C1 segment of cervical spinal cord (tissue), 14 donors: ENCODE measurements at places on chromosomes 13 and 19.

- peak; percentile 32 for DNase-seq
Measured at GRCh38 chr13:50990818-50991506, 81.4 kb downstream of the RNASEH2B start.

DNA sequence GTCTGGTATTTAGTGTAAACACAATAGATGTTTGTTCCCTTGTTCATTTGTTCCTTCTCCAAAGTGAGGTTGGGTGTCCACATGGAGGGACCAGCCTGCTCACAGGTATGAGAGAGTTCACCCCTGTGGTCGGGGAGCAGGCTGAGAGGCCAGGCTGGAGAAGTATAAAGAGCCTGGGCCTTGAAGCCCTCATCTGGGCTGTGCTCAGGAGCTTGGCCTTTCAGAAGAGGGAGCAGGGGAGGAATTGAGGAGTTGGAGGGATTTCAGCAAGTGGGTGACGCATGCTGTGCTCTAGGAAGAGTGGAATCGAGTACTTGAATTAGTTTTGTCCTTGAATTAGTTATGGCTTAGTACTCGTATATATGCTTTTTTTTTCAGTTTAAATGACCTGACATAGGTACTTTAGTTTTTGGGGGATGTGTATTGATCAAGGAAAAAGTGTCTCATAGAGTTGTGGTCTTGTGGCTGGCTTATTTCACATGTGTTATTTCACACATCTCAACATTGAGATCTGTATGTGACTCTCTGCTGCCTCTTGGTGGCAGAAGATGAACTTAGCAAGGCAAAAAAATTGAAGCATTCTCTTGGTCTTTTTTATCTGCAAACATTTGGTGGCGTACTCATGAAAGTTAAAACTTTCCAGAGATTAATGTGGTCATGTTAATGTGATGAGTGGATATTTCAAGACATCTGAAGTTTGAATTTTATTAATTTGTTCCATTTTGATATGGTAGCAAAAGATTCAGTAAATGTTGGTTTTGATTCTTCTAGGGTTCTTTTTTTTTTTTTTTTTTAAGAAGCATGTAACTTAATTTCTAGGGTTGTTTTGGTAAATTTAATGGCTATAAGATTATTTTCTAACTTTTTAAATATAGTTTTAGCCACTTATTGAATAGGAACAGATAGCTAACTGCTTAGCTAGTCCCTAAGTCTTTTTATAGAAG, 54.3 kb downstream of the SLAIN1 start:
- DNase-seq, result no peak

DNA sequence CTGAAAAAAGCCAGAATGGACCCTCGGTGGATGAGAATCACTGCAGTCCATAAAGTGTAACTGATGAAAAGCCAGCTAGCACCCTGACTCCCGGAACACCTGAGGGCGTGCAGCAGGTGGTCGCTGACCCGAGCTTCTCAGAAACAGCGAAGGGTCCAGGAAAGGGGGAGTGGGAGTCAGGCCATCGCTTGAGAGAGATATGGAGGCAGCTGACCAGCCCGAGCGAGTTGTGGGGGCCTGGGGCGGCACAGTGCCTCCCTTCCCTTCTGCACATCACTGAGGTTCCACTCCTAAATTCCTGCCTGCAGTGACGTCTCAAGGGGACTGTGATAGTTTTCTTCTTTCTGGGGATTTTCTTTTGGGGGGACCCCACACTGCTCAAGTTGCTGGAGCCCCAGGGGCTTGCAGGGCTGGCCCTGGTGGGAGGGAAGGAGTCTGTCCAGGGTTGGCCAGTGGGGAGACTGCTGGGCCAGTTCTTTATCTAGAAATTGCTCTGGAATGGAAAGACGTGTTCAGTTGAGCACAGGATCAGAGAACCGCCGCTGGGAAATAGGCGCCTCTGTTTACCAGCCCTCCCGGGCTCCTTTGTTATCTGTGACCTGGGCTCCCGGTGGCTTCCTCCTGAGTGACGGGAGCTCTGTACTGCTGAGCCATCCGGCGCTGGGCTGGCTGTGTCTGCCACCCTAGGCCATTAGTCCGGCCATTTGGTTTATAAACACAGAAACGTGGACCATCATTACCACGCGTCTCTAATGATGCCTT, 71.3 kb downstream of the RAB20 start:
- DNase-seq, result no peak

GRCh38 chr13:44012910-44013757, 133.4 kb downstream of the LACC1 start:
- DNase-seq, result no peak

GRCh38 chr19:5470264-5470671, 15.1 kb downstream of the ZNRF4 start:
- DNase-seq, result no peak

DNA sequence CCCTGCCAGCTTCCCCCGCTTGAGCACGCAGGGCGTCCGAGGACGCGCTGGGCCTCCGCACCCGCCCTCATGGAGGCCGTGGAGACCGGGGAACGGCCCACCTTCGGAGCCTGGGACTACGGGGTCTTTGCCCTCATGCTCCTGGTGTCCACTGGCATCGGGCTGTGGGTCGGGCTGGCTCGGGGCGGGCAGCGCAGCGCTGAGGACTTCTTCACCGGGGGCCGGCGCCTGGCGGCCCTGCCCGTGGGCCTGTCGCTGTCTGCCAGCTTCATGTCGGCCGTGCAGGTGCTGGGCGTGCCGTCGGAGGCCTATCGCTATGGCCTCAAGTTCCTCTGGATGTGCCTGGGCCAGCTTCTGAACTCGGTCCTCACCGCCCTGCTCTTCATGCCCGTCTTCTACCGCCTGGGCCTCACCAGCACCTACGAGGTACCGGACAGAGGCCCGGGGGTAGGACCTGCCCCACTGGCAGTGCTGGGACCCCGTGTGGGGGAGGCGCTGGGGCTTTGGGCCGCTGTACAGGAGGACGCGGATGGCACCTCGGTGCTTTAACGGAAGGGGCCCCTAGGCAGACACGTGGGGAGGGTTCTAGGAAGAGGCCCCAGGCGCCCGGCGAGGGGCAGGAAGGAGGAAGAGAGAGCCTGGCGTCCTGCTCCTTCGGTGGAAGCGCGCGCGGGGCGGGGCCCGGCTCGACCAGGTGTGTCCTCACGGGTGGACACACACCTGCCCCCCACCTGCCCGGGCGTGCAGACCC, 681 bp downstream of the SLC5A5 start:
- DNase-seq, result no peak

DNA sequence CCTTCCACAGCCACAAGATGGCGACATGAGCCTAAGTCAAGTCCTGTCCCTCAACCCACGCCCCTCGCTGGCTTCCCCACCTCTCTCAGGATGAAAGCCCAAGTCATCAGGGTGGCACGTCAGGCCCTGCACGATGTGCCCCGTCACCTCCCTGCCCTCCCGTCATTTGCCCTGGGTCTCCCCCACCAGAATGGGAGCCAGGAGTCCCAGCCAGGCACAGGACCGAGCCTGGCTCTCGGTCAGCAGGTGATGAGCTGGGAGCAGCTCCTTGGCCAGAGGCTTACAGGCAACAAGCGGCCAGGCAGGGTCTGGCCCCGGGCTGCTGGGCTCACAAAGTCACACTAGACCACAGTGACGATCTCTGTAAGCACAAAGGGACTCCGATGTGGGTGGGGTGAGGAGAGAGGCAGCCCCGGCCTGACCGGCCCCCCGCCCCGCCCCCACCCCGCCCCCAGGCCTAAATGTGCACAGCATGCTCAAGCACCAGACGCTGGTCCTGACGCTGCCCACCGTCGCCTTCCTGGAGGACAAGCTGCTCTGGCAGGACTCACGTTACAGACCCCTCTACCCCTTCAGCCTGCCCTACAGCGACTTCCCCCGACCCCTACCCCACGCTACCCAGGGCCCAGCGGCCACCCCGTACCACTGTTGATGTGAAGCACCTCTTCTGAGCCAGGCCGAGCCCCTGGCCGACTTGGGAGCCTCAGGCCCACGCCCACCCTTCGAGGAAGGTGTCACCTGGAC, 7.3 kb downstream of the MRPL4 start:
- DNase-seq, result peak; percentile 4

DNA sequence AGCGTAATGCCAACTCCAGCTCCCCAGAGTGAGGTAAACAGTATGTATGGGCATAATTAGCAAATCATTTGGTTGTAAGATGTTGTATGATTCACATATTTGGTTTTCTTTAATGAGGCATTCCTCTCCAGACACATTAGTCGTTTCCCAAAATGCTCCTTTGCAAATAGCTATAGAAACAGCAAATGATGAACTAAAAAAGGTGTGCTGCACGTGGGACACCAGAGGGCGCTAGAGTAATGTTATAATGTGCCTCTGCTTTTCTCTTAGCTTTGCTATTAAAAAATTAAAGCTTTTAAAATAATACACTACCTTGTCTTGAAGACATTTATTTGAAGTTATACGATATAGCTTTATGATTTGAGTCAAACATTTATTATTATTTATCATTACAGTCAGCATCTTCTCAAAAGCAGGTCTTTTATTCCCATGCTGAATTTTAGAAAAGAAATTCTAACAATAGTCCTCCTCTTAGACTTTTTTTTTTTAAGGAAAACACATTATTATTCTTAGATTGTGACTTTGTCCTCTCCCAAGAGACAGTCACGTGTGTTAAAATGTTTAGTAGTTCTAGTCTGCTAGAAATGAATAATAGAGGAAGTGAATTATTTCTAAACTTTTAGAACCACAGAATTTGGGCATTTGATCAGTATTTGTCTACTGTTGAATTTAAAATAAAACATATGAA, 121.6 kb upstream of the FRY start:
- DNase-seq, result peak; percentile 50

DNA sequence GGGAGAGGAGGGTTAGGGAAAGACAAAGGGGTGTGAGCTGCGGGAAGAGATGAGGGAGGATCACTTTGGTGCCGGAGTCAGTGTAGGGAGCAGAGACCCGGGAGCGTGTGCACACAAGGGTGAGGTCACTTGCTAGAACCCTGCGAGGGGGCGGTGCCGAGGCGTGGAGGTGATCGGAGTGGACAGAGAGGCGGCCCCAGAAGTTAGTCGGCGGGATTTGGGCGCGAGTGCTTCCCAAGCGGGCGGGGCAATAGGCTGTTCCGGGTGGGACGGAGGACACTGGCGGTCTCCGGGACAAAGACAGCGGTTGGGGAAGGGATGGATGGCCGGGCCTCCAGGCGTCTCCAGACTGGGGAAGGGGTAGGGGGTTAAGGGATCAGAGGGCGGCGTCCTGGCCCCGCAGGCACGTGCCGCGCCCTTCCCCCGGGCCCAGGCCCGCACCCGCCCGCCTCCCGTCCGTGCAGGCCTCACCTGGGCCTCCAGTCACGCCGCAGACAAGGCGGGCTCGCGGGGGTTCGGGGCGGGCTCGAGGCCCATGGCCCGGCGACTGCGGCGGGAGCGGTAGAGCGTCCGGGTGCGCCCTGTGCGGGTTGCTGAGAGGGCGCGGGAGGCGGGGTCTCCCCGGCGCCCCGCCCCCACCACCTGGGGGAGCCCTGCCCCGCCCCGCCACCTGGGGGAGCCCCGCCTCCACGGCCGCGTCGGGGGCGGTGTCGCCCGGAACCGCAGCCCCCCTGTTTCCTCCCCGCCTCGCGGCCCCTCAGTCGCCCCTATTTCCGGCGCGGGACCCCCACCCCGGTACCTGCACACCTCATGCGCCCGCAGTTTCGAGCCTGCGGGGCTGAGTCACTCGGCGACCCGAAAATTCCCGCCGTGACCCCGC, at the start of gene LPAR2:
Gene LPAR2 (minus strand): TSS at position 600 of the 880 bp plus-strand sequence. CDS start 945 bp downstream, outside the sequence.
- DNase-seq, result no peak
